ENCODE measurements at places on chromosomes 3 and 15.

- DNase-seq: peak; percentile 21
Measured at GRCh38 chr3:135556174-135556573, 409.4 kb upstream of the PPP2R3A start.

DNA sequence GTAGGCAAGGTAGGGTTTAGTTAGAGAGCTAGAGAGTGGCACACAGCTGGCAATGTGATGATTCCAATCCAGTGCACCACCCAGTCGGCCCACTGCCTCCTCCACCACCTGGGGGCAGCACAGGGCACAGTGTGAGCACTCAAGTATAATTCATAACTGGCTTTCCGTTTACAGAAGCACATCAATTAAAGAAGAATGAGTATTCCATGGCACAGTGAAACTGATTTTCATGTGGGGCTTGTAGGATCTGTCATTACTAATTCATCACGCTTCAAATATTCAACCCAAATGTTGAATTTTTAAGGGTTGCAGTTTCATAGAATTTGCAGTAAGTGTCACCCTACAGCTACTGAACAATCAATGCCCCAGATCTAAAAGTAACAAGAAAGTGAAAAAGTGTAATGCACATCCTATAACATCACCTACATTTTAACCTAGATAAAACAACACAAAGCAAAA is 149.9 kb downstream of the IGSF11 start:
- DNase-seq: peak; percentile 30

GRCh38 chr3:78718707-78719106 is 1049.1 kb downstream of the ROBO1 start:
- DNase-seq: no peak

GRCh38 chr3:154758109-154758868 is 321.8 kb upstream of the MME start:
- peak; percentile 42 for DNase-seq
